BJ (cell line): ENCODE measurements at places on chromosomes 12 and 14.
A peak's percentile ranks its signal among the peaks of the same experiment; 100 is the strongest.

- peak; percentile 84 for DNase-seq
These were observed 342.7 kb downstream of the PRKD1 start for GRCh38 chr14:29584992-29585391.

DNA sequence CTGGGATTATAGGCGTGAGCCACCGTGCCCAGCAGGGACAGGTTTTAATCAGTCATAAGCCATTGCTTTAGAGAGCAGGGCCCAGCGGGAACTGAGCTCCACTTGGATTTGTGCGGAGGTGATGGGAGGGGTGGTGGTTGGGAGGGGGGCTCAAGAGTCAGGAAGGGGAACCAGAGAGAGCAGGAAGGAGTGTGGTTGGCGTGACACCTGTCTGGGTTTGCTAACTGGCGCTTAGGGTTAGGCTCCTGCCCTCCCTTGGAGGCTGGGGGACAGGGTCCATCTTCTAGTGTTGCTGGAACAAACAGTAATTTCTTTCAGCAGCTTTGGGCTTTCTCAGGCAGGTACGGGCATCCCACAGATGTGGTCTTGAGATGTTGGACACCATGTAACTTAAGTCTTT, 7.5 kb upstream of the ALDH2 start:
- no peak for DNase-seq

- DNase-seq: no peak
These were observed 90.2 kb upstream of the TMTC2 start for GRCh38 chr12:82596483-82596882.

GRCh38 chr14:100567877-100568163, 19.4 kb downstream of the BEGAIN start:
- no peak for DNase-seq

- no peak for DNase-seq
These were observed 264.0 kb upstream of the PRICKLE1 start for GRCh38 chr12:42853370-42854140.

DNA sequence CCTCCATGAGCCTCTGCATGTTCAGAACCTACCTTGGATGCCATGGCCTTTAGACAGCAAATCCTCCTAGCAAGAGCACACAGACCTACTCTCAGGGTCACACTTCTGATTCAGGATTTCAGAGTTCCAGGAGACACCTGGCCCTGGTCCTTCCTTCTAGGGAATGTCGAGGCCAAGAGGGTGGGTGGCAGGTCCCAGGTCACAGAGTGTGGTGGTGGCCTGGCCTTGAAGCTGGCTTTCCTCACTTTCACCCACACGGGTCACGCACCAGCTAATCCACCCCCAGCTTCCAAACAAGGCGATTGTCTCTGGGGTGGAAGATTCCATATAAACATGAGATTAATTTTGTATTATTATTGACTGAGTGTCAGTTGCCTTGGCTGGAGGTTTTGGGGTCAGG, 328.3 kb upstream of the RTL1 start:
- no peak for DNase-seq

- DNase-seq: peak; percentile 10
These were observed 41.2 kb upstream of the C12orf75 start for GRCh38 chr12:105289114-105289904.

DNA sequence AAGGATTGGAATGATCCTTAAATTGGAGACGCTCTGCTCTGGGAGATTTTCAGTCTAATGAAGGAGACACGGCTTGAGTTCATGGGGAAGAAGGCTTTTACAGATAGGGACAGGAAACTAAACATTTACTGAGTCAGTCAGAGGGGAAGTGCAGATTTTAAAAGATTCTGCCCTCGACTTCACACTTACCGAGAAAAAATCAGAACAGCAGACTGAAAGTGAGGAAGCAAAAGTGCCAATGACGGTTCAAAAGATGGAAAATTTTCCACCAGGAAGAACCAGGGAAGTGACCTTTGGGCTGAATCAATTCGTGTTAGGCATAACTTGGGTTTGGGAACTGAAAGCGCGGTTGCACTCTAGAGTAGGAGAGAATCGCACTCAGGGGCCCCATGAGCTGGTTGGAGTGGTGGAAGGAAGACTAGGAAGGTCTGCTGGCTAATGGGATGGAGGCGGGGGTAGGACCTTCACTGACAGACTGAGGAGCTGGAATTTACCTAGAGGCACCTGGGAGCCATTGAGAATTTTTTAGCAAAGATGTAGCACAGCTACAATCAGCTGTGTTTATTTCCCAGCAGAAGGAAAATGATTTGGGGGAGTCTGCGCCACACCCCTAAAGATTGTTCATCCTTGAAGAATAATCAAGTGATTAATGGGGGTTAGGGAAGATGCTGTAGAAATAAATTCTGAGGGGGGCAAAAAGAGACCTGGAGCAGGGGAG, 1.2 kb downstream of the KCNK13 start:
- no peak for DNase-seq

DNA sequence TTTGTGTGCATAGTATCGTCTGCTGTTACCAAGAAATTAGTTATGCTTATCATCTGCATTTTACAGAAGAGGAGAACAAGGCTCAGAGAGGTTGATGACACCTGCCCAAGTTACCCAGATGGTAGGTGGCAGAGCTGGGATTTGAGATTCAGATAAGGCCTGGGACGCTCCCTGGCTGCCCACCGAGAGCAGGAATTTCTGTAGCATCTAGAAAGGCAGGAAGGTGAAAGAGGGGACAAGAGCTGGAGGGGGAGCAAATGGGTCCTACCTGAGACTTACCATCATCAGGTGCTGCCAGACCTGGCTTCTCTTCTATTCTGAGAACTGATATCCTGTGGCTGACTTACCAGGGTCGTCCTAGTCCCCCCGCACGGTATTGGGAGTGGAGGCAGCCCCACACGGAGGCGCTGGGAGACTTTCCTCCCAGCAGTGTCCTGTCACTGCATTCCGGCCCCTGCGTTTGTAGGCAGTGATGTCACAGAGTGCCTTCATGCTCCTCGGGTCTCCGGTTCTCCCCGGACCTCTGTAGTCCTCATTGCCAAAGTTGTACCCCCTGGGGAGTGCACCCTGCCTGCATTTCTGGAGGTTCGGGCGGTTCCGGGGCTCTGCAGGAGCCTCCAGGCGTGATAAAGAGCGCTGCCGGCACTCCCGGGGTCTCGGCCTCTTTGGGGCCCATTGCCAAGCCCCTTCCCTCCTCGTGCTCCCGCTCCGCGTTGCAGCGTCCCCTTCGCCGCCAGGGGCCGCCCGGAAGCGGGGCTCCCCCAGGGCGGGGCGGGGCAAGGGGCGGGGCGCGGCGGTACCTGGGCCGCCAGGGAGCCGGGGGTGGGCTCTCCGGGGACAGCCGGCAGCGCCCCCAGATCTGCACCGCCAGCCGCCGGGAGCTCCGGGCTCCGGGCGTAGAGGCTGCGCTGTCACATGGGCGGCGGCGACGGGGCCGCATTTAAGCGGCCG, at the start of gene CABP1:
Gene CABP1 (plus strand): TSS at position 856 of the 951 bp plus-strand sequence. CDS start 60 bp downstream, at position 916.
- DNase-seq: no peak

DNA sequence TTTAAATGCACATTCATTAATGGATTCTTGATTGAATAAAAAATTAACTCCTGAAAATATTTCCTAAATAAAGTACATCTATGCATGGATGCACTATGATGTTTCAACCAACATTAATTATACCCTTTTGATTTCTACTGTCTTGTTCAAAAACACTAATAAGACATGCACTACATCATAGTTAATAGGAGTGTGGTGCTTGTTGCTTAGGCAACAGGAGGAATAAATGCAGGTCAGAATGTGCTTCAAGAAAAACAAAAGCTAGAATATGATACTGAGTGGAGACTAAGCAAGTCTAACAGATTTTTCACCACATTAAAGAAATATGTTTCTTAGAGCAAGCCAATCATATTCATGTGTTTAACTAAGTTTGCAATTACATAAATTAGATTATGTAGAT, 495.8 kb upstream of the GARIN6 start:
- DNase-seq: no peak

GRCh38 chr12:80821513-80822000, 104.8 kb downstream of the MYF5 start:
- no peak for DNase-seq

GRCh38 chr12:61523276-61523992, 736.8 kb upstream of the USP15 start:
- DNase-seq: no peak

DNA sequence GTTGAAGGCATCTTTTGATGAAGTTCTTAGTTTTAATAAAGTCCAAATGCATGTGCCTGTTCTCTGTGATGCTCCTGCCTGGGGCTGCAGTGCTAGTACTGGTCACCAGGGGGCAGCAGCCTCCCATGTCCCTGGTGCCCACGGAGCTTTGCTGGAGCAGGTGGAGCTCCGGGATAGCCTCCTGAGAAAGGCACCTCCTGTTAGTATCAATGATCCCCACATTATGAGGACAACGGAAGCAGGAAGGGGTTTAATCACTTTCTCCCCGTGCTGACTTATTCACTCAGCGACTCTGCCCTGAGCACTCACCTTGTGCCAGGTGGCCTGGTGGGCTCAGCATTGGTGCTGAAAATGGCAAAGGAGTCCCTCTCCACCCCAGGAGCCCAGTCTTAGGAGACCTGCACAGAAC, 123.0 kb upstream of the PZP start:
- DNase-seq: no peak

- DNase-seq: no peak
These were observed 14.1 kb downstream of the CCDC85C start for GRCh38 chr14:99589651-99590530.

DNA sequence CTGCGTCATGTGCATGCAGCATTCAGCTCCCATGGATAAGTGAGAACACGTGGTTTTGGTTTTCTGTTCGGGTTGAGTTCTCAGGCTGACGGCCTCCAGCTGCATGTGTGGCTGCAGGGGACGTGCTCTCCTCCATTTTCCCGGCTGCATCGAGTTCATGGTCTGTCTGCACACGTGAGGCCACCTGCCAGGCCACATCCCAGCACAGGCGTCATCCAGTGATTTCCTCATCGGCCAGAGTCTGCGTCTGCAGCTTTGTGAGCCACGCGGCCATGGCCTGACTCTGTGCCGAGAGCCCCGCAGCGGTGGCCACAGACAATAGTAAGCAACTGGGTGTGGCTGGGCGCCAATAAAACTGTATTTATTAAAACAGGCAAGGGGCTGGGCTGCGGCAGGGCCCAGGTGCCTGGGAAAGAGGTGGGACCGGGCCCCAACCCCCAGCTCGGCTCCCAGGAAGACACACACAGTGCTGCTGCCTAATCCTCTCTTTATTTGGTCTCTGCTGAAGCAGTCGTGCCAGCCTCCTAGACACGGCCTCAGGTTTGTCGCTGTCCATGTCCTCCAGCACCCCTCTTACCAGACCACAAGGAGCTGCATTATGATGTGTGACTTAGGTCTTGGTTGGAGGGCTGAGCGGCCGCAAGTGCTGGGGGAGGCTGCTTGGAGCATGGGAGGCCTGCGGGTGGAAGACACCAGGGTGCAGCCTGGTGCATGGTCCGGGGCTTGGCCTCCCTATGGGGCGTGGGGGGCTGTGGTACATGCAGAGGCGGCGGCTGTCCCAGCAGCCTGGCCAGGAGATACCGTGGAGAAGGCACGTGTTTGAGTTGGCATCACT, 52.0 kb downstream of the NOC4L start:
- DNase-seq: no peak

DNA sequence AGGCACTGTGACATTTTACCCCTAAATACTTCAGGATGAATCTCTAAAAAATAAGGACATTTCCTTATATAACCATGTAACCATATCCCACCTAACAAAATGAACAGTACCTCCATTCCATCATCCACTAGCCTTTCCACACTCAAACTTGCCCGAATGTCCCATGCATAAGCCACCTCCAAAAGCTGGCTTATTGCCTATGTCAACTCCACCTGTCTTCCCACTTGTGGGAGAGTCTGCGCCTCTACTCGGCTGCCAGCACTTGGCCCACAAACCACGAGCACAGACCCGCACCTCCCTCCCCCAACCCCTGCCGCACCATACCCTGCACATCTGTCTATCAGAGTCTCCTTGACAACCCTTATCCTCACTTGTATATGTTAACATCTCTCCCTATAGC, 165.8 kb downstream of the CALM1 start:
- no peak for DNase-seq

- DNase-seq: peak; percentile 11
These were observed 7.2 kb upstream of the SDR9C7 start for GRCh38 chr12:56941299-56942017.

GRCh38 chr14:89336338-89336737, 80.7 kb downstream of the FOXN3 start:
- DNase-seq: no peak

- no peak for DNase-seq
These were observed 39.6 kb upstream of the PIK3C2G start for GRCh38 chr12:18221726-18222125.

GRCh38 chr12:82650627-82651337, 35.9 kb upstream of the TMTC2 start:
- DNase-seq: no peak

GRCh38 chr12:130818635-130819576, 20.1 kb downstream of the STX2 start:
- DNase-seq: no peak

- peak; percentile 98 for DNase-seq
These were observed 19.4 kb downstream of the ABCB9 start for GRCh38 chr12:122946690-122947341.

GRCh38 chr12:88144546-88145468, 2.7 kb downstream of the TMTC3 start:
- DNase-seq: no peak

DNA sequence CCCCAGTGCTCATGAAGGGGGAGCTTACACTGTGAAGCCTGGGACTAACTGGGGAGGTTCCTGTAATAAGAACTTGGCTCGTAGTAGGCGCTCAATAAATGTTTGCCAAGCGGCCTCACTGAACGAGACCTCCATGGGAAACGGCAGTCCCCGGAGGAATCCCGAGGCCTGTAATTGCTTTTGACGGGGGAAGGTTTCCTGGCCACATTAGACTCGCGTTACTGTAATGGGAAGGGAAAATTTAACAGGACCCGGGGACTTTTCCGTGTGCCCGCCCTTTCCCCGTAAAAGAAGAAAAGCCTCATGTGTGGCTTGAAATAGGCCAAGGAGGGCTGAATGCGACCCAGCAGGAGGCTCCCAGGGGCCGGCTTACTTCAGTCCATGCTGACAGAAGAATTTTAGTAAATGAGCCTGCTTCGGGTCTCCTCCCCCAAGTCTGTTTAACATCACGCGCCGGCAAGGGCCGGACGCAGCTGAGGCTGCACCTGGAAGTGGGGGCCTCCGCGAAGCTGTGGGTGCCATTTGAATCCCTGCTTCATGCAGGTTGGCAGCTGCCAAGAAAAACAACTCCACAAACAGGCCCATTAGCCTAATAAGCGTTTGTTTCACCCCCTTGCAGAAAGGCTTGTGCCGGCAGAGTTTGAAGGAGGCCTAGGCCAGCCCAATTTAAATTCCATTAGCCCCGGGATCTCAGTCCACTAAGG, 39.8 kb upstream of the PWP1 start:
- DNase-seq: no peak

GRCh38 chr12:27282754-27283153, 38.7 kb downstream of the STK38L start:
- DNase-seq: no peak
